Urothelium cell line (cell line): ENCODE measurements at places on chromosomes 16 and 17.

DNA sequence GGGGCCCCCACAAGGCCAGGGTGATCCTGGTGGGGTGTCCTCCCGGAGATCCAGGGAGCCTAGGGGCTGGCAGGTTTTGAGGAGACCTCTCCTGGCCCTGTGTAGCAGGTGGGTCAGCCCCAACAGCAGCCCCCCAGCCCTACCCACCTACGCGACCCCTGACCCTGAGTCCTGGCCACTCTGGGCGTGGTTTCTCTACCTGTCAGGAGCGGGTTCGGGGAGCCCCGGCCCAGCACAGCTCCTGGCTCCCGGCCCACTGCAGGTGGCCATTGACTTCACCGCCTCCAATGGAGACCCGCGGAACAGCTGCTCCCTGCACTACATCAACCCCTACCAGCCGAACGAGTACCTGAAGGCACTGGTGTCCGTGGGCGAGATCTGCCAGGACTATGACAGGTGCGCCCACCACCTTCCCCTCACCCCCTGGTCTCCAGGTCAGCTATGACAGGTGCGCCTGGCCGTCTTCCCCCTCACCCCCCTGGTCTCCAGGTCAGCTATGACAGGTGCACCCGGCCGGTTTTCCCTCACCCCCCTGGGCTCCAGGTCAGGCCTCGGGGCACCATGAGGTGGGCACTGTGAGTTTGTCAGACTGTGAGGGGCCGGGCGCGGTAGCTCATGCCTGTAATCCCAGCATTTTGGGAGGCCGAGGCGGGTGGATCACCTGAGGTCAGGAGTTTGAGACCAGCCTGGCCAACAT, 13.0 kb downstream of the CPNE7 start:
- no peak for DNase-seq

DNA sequence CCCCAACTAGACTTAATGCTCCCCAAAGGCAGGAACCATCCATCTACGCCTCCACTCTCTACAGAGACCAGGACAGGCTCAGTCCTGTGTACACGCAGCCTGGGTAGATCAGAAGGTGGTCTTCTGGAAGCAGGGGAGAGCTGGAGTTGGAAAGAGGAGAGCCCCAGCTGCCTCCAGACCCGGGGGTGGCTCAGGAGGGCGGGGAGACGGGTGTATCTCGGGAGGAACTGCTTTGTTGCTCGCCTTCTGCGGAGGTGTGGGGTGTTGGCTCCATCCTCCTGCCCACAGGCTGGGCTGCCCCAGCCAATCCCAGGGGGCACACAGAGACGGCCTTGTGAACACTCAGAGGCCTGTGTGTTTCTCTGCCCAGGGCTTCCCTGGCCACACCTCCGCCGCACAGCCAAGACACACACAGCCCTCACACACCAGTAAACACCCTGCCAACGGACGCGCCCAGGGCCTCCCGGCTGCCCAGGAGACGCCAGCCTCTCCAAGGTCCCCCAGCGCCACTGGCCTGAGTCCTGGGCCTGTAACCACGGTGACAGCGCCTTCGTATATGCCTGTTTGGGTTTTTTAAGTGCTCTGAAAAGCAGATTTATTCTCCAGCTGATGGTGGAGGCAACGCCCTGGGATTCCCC, 143.4 kb upstream of the CDC42EP4 start:
- DNase-seq = no peak

DNA sequence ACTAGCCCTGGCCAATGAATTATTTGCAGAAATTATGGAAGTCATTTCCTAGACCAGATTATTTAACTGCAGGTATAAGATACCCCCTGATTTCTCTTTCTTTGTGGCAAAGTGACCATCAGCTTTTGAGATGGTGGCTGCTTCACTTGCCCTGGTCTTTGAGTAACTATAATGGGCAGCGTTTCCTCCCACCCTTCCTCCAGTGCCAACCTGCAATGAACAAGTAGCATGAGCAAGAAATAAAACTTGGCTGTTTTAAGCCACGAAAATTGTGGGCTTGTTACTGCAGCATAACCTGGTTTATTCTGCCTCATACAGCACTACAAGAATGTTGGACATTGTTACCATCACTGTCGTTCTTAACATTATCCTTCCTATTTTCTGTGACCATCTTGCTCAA, 105.3 kb downstream of the CYLD start:
- no peak for DNase-seq

DNA sequence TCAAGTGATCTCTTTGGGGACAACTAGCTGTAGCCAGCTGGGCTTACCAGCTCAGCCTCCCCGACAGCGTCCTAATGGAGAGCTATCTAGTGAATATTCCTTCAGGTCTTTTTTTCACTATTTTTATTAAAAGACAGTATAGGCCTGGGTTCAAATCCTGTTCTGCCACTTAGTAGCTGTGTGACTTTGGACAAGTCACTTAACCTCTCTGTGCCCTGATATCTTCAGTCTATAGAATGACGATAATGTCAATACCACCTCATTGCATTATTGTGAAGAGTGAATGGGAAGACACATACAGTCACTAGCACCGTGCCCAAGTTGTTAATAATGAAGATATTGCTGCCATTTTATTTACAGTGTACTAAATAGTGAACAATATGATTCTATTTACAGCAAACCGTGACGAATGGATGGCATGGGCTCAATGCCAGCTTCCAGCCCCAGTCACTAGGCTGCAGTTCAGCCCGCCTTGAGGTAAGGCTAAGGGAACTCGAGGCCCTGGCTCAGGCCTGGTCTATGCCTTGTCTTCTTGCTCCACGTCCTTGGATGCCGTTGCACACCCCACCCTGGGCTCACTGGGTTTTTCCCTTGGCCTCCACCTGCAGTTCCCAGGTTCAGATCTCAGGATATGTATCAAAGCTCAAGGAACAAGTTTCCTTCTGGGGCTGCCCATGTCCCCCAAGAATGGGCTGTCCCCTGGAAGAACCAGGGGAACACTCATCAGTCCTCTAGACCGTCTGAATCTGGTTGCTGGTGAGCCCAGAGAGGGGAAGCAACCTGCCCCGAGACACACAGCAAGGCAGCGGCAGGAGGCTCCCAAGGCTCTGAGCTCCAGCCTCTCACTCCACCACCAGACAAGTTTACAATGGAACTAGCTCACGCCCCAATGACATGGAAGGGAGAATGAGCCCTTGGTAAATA, 95.4 kb upstream of the TNRC6C start:
- DNase-seq = no peak

- no peak for DNase-seq
These were observed 412.0 kb upstream of the CDH5 start for GRCh38 chr16:65954446-65954845.

GRCh38 chr16:87657621-87658192, 55.4 kb downstream of the JPH3 start:
- DNase-seq = peak; percentile 45
